ENCODE measurements at places on chromosomes 5 and 9.
A peak's percentile ranks its signal among the peaks of the same experiment; 100 is the strongest.

- DNase-seq = no peak
These were observed 137.5 kb downstream of the RGS3 start for GRCh38 chr9:113600871-113601614.

- DNase-seq = no peak
These were observed 226.4 kb downstream of the ADAMTS6 start for GRCh38 chr5:65255294-65255693.

DNA sequence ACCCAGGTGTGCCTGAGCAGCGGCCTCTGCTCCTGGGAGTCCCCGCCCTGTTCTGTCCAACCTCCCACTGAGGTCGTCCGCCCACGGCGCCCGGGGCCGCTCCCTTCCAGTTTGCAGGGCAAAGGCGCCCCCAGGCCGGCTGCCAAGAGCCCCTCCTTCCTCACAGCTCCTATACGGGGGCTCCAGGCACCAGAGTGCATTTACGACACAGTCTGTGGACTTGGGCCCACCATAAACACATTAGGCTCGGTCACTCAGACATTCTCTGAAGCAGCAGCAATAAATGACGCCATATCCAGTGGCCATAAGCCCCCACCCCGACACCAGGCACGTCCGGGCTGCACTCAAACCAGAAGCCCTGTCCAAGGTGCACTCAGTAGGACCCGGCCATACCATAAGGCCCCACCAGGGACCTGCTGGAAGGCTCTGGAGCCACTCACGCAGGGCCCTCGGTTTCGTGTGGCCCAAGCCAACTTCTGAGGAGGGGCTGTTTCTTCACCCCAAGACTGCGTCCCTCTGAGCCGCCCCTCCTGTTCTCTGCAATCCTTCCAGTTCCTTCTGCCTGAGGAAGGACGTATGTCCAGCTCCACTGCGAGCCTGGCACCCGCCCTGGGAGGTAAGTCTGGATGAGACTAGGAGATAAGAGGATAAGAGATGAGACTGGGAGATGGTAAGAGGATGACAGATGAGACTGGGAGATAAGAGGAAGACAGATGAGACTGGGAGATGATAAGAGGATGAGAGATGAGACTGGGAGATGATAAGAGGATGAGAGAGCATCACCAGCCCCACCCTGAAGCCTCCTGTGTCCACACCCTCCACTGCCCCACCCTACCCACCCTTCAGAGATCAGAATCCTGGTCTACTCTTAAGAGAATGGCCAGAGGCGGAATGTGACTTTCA, 26.7 kb downstream of the SLC6A18 start:
- DNase-seq = no peak

GRCh38 chr9:21317956-21318923, 13.1 kb upstream of the IFNA5 start:
- peak; percentile 57 for DNase-seq

DNA sequence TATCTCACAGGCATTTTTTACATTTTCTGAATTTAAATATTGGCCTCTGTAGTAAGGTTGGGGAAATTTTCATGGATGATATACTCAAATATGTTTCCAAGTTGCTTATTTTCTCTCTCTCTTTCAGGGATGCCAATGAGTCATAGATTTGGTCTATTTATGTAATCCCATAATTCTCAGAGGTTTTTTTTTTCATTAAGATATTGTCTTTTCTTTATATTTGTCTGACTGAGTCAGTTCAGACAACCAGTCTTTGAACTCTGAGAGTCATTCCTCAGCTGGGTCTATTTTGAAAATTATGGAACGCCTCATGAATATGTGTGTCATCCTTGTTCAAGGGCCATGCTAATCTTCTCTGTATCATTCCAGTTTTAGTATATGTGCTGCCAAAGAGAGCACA, 223.2 kb downstream of the PCSK1 start:
- DNase-seq = no peak

GRCh38 chr5:40754381-40755092, 1.2 kb downstream of the TTC33 start:
- no peak for DNase-seq

GRCh38 chr9:21833090-21833801, 30.8 kb downstream of the MTAP start:
- DNase-seq = no peak

- DNase-seq = no peak
These were observed 70.6 kb downstream of the LRSAM1 start for GRCh38 chr9:127521919-127522304.

- DNase-seq = no peak
These were observed 177.2 kb downstream of the TMEM232 start for GRCh38 chr5:110549301-110549700.

GRCh38 chr9:85173967-85174366, 504.4 kb downstream of the NTRK2 start:
- DNase-seq = no peak

DNA sequence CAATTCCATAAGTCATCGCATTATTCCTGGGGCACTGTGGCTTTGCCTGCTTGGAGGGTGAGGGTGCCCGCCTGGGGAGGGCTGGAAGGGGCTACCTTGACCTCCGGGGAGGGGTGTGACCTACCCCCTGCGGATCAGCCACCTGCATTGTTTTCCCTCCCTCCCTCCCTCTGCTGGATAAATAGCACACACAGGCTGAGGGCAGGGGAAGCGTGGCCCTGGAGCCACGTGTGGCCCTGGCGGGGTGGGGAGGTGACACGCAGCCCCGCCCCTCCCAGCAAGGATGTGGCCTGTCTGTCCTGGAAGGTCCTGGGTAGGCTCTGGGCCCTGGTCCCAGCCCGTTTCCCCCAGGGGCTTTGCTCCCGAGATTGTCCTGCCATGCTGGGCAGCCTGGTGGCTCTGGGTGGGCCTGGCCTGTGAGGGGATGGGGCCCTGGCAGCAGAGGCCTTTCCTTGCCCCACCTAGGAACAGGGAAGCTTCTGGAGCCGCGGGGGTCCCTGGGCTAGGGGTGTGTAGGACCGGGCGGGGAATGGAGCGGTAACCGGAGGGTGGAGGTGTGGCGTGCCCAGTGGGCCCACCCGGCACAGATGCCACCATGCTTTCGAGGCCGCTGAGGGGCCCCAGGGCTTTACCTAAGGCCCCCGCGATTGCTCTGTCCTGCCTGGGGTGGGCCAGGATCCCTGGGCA, 33.4 kb downstream of the RXRA start:
- DNase-seq = no peak

GRCh38 chr5:175868996-175869638, 2.3 kb upstream of the CPLX2 start:
- DNase-seq = no peak

GRCh38 chr5:175814691-175815090, 56.7 kb upstream of the CPLX2 start:
- DNase-seq = no peak

DNA sequence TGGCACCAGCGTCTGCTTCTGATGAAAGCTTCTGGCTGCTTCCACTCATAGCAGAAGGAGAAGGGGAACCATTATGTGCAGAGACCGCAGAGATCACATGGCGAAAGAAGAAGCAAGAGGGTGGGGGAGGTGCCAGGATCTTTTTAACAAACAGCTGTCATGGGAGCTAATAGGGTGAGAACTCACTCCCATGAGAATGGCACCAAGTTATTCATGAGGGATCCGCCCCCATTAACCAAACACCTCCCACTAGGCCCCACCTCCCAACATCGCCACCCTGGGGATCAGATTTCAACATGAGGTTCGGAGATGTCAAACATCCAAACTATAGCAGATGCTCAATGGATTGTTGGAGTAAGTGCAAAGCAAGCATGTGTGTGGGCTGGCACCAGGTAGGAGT, 125.8 kb upstream of the SLIT3 start:
- DNase-seq = no peak

- DNase-seq = no peak
These were observed 69.3 kb downstream of the HSPA4 start for GRCh38 chr5:133121080-133121479.

DNA sequence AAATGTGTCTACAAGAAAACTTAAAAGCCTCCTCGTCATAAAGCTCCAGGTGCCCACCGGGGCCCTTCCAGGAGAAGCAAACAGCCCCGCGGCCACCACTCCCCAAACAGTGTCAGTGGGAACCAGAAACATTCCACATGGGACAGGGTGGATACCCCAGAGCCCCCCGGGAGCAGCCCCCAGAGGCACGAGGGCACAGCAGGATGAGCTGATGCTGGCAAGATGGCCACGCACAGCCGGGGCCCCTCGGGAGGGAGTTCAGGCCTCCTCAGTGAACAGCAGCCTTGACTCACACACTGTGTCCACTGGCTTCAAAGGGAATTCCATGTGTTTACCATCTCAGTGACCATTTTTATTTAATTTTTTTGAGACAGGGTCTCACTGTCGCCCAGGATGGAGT, 10.5 kb downstream of the EXD3 start:
- DNase-seq = no peak

DNA sequence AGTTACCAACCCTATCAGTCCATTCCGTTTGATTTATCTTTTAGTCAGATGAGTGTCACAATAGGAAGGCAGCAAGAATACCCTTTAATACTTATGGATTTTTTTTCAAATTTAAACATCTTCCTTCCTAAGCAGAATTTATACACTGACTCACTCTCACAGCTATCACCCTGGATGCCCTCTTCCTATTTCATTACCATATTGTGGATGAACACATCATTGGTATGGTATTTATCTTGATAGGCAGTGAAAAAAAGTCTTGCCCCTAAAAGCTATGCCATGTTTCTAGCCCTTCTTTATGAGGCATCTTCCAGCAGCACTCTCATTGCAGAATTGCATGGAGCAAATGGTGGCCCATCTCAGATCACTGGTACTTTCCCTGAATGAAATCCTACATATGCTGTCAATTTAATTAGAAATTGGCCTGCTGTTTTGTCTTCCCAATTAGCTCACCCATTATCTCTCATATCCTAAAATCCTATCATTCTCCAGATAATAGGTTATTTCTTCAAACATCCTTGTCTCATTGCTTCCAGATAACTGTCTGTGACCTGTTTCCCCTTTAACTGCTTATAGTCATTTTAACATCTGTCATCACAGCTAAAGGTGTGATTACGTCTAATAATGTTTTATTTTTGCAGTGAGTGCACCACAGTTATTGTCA, 433.5 kb upstream of the POU5F2 start:
- no peak for DNase-seq

- no peak for DNase-seq
These were observed at the start of gene PCDHB10 for GRCh38 chr5:141192110-141192725. Gene PCDHB10, plus strand, starts transcription at chr5:141192353. Its CDS starts 200 bp downstream, at chr5:141192553.

Measured in kidney capillary endothelial cell (primary cell).